ENCODE measurements at places on chromosomes 16 and 17.

DNA sequence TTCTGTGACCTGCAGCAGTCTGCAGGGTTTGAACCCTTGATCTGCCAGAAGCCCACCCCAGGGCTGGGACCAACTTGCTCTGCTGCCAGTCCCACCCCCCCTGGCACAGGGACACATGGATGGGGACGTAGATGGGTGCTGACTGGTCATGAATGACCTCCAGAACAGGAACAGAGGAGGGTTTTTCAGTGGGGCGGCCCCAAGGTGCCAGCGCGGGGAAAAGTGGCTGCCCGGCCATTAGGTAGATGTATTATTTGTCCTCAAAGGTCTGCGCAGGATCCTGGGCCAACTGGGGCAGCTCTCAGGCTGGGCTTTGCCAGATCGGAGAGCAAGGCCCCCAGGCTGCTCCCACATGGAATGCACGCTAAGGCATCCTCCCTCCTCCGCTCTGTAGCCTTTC lies 265.2 kb upstream of the TNRC6C start:
- no peak for DNase-seq

GRCh38 chr17:80612997-80613731 lies 68.5 kb downstream of the RPTOR start:
- no peak for DNase-seq

DNA sequence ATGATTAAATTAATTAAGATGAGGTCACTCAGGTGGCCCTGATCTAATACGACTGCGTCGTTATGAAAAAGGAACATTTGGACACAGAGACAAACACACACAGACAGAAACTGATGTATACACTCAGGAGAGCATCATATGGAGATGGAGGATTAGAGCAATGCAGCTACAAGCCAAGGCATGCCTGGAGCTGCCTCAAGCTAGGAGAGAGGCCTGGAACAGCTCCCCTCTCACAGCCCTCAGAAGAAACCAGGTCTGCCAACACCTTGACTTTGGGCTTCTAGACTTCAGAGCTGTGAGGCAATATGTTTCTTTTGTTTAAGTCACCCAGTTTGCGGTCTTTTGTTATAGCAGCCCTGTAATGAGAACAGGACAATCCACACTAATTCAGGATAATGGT lies 318.9 kb downstream of the HS3ST3B1 start:
- DNase-seq = no peak

DNA sequence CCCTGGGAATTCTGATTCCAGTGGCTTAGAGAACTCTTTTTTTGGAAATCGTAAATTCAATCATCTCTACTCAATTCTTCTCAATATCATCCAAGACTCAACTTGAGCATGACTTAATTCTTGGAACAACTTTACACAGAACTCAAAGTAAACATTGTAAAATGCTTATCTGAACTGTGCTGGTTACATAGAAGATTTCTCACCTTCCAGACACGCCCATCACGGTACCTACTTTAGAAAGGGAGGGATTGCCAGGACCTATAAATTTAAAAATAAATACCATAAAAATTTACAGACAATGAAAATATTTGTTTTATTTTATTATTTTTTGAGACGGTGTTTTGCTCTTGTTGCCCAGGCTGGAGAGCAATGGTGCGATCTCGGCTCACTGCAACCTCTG lies 26.5 kb downstream of the MAP1LC3B start:
- no peak for DNase-seq

GRCh38 chr17:16269658-16270057 lies 52.6 kb downstream of the PIGL start:
- DNase-seq = no peak

- DNase-seq = no peak
Measured at GRCh38 chr17:43789482-43789881, 9.2 kb downstream of the CFAP97D1 start.

GRCh38 chr16:3665508-3665907 lies 11.0 kb downstream of the DNASE1 start:
- DNase-seq = peak; percentile 34

DNA sequence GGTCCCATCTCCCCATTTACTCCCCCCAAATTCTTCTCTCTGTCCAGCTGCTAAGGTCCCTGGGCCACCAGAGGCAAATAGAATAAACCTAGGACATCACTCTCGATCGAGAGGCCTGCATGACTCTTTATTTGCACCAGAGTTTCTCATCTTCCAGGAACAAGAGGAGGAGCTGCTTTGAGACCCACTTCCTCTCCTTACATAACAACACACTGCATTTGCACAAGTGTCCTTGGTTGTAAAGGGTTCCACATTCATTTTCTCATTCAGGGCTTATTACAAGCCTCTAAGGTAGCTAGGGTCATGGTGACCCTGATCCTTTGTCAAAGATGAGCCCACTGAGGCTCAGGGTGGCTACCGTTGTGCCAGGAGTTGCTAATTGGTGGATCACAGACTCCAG lies 38.1 kb upstream of the RHOT1 start:
- peak; percentile 4 for DNase-seq

DNA sequence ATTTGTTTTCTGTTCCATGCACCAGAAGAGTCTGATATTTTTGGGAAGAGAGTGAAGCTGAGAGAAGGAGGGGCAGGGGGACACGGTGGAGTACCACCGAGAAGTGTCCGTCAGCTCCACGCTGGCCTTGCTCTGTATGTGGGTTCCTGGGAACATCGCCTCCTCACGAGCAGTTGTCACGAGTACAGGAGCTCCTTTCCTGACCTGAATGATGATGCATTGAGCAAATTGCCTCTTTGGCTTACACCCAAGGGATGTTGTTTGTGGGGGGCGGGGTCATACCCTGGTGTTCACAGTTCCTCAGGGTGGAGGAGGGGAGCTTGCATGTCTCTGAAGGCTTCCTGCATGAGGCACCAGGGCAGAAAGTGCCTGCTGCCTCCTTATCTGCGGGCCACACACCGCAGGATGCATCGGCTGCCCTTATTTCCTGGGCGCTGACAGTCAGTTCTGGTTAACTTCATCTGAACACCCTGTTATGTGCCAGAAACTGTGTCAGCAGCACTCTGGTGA lies 36.2 kb downstream of the RGS9 start:
- DNase-seq = peak; percentile 95

GRCh38 chr16:68041783-68042182 lies 18.7 kb downstream of the DUS2 start:
- DNase-seq = no peak
